Stimulated activated CD8-positive, alpha-beta memory T cell treated with anti-CD3 and anti-CD28 coated beads, Interleukin-4, amount 100 ng/mL, for 24 hours (primary cell): ENCODE measurements at places on chromosomes 7 and 10.

DNA sequence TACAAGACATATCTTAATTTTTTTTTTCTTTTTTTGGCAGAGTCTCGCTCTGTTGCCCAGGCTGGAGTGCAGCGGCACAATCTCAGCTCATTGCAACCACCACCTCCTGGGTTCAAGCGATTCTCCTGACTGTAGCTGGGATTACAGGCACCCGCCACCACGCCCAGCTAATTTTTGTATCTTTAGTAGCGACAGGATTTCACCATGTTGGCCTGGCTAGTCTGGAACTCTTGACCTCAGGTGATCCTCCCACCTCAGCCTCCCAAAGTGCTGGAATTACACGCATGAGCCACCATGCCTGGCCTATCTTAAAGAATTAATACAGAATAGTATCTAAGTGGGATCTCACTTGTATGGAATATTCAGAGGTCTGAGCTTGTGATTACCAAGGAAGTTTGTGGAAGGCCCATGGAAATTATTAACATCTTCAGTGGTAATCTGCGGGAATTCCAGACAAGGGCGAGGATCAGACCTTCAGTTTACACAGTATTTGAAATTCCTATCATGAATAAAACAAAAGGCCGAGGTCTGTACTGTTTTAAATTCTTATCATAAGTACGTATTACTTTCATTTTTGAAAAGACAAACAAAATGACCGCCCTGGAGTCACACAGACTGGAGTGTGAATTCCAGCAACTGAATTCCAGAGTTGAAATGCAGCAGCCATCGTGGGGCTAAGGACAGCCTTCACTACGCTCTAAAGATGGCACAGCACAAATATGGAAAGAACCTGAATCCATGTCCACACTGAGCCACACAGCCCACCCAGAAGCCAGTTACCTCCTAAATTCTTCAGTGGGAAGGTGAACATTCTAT is 16.7 kb downstream of the GPRIN2 start:
- DNase-seq, result no peak

DNA sequence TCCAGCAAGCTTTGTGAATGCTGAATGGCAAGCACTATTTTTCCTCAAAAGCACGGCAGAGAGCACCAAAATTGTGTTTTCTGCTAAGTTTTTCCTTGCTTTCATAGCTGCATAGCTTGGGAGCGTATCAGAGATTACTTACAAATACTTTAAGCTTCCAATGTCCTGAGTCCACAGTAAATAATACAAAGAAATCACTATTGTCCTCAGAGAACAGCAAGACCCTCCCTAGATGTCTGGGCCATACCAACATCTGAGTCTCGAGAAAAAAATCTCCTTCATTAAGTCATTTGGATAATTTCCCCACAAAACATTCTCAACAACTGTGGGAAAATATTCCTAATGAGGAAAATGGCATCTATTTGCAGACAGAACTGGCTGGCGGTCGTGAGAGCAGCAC is 41.7 kb downstream of the SGMS1 start:
- no peak for DNase-seq

DNA sequence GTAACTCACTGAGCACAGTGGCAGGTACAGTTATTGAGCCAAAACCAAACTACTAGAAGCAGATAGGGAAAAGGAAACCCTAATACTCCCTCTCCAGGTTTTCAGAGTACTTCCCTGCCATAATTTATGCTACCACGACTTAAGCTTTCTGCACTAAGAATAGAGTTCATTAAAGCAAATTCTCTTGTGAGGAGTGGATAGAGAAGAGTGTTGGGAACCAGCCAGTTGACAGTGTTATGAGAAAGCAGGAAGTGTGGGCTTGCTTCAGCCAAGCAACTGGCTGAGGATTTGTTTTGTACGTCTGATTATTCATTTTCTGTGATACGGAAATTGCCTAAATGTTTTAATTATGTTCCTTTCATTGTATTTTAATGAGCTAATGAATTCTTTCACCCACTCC is 280.5 kb downstream of the KIF20B start:
- no peak for DNase-seq

- DNase-seq, result no peak
Measured at GRCh38 chr10:48797830-48798229, 113.2 kb downstream of the WDFY4 start.

DNA sequence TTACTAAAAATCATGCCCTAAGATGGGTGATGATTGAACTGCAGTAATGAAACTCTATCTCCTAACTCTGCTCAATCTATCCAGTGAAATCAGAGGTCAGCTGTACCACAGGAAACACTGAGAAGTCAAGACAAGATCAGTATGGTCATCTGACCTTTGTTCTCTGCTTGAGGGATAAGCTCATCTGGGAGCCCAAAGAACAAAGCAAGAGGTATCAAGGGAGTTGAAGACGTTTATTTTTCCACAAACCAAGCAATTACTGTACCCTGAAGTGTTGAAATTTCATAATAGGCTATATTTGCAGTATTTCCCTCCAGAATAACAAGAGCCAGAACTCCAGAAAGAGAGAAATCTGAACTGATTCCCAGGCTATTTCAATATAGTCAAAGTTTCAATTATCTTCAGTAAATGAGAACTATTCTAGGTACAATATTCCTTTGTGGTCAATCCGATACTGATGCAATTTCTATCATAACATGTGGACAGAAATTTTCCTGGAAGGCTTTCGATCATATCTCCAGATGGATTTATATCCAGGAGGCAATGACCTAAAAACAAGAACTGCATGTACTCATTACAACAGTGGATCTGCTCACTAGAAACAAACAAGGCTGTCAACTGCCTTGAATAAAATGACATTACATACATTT is 345.3 kb downstream of the TNS3 start:
- DNase-seq, result no peak

DNA sequence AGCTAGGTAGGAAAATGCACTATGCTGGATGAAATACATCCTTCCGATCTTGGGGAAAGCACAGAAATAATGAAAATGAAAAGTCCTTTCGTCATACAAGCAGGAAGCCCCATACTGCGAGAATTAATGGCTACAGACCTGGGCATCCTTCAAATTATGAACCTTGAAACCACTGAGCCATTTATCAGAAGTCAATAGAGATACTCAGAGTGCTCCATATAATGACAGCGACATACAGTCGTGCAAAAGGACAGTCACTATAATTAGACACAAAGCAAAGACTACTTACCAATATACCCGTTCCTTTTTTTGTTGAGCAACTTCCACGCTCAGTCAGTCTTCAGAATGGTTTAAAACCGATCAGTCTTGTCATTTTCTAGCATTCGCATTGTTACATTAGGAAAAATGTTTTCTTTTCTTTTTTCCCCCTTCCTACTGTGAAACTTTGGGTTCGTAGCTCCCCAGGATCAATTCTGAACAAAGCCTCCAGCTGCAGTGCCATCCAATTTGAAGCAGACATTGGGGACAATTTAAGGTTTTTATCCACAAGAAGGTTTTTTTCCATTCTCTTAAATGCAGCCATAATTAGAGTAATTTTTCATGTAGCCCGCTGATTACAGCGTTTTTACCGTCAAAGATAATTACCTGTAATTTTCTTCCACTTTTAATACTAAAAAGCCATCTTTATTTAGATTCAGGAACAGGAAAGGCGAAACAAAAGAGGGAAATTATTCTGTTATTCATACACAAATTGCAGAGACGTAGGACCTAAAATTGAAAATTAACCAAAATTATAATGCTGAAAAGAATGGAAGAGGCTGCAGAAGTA is 6.4 kb downstream of the DLX6 start:
- no peak for DNase-seq

GRCh38 chr7:70307544-70308106 is 709.4 kb downstream of the AUTS2 start:
- DNase-seq, result no peak

- DNase-seq, result no peak
Measured at GRCh38 chr7:55962014-55962413, 2.4 kb upstream of the NIPSNAP2 start.

- DNase-seq, result no peak
Measured at GRCh38 chr10:23351926-23352519, 7.4 kb upstream of the C10orf67 start.

- no peak for DNase-seq
Measured at GRCh38 chr10:131186547-131187253, 124.8 kb downstream of the TCERG1L start.
